ENCODE measurements at places on chromosomes 16 and 17.
A peak's percentile ranks its signal among the peaks of the same experiment; 100 is the strongest.

GRCh38 chr17:74918906-74919305 lies 4.1 kb downstream of the USH1G start:
- DNase-seq = no peak

DNA sequence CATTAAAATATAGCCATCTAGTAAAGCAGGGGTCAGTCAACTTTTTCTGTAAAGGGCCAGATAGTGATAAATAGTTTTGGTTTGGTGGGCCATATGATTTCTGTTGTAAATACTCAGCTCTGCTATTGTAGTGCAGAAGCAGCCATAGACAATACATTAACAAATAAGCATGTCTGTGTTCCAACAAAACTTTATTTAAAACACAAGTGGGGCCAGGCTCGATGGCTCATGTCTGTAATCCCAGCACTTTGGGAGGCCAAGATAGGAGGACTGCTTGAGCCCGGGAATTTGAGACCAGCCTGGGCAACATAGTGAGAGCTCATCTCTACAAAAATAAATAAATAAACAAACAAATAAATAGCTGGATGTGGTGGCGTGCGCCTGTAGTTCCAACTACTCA lies 60.8 kb upstream of the TANC2 start:
- no peak for DNase-seq

DNA sequence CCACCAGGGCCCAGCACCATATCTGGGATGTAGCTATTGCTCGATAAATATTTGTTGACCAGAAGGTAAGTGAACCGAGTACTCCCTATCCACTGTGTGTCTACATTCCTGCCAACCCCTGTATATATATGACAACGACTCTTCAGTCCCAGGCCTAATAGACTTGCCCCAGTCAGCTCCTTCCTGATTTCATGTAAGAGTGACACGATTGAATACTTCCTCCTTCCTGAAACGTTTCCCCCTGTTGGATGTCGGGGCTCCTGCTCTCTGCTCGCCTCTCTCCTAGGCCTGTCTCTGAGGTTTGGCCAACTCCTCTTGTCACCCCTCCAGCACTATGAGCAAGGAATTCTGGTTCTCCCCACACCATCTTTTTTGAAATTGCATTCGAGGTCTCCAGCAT lies 178.9 kb downstream of the PRKCA start:
- DNase-seq = no peak

- DNase-seq = no peak
These were observed 15.6 kb upstream of the CBFB start for GRCh38 chr16:67013233-67013822.

GRCh38 chr16:84718-85406 lies 6.8 kb downstream of the MPG start:
- peak; percentile 43 for DNase-seq

DNA sequence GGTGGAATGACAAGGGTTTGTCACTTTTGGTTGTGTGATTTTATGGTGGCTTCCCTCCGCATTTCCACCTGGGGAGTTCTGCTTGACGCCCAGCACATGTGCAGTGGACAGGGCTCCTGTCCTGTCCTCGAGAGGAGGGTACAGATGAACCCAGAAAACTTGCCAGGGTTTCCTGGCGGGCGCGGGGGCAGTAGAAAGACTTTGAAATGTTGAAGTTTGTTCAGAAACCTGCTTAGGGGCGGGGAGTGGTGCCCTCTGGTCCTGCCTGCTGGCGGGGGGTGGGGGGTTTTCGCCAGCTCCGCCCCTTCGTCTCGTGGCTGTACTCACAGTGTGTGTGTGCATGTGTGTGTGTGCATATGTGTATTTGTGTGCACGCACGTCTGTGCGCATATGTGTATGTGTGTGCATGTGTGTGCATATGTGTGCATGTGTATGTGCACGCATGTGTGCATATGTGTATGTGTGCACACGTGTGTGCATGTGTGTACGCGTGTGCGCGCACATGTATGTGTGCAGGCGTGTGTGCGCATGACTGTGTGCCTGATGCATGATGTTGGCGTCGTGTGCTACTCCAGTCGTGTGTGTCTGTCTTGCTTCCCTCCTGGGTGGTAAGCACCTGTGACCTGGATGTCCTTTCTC lies 6.8 kb downstream of the FN3KRP start:
- DNase-seq = no peak

- DNase-seq = peak; percentile 78
These were observed 48.3 kb downstream of the BAIAP2 start for GRCh38 chr17:81083125-81083765.

GRCh38 chr16:30445149-30445407 lies 596 bp downstream of the SEPHS2 start:
- DNase-seq = no peak

- DNase-seq = no peak
These were observed 26.2 kb downstream of the CHD9 start for GRCh38 chr16:53081032-53081424.

- DNase-seq = no peak
These were observed 14.3 kb upstream of the NUBP1 start for GRCh38 chr16:10729104-10730048.

DNA sequence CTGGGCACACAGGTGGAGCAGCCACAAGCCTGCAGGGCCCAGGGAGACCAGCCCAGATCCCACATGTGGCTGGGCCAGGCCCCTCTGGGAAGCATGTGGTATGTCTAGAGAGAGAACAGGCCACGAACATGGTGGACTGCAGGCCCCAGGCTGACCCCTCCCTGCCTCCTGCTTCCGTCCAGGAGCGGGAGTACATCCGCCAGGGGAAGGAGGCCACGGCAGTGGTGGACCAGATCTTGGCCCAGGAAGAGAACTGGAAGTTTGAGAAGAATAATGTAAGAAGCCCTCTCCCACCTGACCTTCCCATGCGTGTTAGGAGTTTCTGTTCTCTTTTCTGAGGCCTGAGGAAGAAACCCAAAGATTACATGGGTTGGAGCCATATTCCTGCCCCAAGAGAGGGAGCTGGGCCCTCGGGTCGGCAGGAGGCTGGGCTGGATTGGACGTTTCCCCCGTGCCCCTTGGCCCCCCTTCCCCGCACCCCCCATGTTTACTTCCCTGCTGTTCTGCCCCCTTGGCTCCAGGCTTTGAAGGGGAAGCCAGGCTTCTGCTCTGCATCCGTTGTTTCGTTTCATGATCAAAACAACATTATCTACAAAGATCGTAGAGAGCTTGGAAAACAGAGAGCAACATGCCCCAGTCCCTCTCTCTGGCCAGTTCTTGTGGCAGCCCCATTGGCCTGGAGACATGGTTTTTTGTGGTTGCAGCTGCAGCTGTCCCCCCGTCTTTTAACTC lies 5.7 kb upstream of the TCAP start:
- no peak for DNase-seq

DNA sequence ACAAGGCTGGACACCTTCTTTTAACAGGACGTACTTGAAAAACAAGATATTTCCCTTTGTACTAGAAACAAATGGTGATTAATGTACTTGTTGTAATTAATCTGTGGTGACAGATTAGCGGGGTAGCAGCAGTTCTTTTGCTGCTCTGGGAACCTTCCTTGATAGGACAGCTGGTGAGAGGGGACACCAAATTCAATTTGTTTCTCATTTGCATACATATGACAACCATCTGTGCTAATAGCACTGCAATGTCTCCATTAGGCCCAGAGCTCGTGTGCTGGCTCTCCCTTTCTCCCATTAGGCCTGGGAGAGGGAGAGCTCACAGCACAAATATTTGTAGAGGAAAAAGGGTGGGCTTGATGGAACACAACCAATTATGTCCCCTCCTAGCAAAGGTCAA lies 221.0 kb upstream of the HS3ST3A1 start:
- no peak for DNase-seq

DNA sequence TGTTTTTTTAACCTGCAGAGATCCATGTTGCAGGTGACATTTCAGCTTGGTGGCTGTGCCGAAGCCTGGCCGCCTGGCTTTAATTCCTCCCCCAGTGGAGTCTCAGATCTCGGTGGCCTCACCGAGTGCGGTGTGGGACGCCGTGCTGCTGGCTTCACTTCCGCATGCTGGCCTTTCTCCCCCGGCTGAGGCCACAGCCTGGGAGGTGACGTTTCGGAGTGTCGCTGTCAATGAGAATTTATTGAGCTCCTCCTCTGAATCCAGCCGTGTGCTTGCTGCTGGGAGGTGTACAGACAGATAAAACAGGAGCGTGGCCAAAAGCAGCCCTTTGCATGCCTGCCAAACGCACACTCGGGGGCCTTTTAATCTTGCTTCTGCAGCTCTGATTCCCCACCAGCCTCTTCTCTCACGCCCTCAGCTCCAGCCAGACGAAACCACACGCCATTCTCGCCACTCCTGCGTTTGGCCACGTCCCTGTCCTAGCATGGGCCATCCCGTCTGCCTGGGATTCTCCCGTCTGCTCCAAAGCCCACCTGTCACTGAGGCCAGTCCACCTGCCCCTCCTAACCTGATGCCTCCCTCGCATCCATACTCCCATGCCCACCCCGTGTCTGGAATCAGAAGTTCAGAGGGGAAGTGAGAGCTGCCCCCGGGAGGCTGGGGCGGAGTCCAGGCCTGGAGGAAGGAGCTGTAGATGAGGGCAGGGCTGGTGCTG lies 3.6 kb downstream of the GSE1 start:
- DNase-seq = no peak

DNA sequence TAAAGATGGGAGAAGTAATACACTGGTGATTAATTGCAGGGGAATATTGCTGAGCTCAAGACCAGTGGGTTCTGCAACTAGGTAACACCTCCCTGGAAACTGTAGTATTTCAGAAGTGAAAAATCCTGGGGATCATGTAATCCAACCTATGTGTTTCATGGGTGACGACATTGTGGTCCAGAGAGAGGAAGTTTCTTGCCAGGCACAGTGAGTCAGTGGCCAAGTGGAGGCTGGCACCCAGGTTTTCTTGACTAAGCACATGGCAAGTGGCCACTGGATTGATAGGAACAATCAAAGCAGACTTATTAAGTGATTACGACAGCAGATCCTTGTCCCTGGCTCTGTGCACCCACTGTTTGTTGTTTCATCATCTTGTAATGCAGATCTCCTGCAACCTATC lies 14.6 kb upstream of the CIITA start:
- no peak for DNase-seq

DNA sequence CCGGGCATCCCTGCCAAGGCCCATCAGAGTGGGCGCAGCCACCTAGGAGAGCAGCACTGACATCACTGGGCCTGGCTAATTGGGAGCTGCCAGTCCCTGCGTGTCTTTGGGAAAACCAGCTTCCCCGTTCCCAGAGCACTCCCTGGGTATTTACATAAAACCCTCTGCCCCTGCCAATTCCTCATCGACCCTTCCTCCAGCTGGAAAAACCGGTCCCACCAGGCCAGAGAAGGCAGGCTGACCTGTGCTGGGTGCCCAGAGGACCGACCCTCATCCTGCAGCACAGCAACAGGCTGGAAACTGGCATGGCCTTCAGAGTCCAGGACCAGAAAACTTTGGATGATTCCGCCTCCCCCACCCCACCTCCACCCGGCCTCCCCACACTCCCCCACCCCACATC lies 8.2 kb upstream of the FOXN1 start:
- no peak for DNase-seq

DNA sequence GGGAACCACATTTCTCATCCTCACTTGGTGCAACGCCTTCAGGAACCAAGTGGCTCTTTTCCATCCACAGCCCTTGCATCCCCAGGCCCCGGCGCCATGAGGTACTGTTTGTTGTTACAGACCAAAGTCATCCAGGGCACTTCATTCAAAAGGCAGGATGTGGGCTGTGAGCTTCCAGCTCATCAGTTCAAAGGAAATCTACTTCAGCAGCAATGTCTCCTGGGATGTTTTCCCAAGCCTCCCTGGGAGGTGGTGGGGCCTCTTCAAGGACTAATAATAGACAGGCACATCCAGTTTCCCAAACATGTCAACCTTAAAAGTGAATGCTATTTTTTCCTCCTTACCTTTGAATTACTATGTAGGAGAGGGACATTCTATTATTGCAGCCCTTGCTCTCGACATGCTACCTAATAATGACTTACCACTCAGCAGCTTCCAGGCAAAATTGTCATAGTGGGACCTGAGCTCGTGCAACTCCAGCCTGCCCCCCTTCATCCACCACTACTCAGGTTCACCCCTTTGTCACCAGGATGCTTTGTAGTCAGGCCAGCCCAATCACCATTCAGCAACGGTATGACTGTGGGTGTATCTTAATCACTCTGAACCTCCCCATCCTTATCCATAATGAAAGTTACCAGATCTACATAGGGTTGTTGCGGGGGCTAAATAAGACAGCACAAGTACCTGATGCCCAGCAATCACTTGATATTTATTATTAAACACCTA lies 1.7 kb upstream of the PRKCB start:
- no peak for DNase-seq

GRCh38 chr17:50268026-50268425 lies 6.2 kb upstream of the TMEM92 start:
- no peak for DNase-seq

GRCh38 chr17:65100316-65101140 lies 36.6 kb upstream of the RGS9 start:
- DNase-seq = peak; percentile 81
